Metanephros (tissue), 2 donors: ENCODE measurements at places on chromosomes 11 and 22. TPM values are rescaled to one million over a fixed set of nuclear protein-coding genes. Genes with fewer than 3 reads are reported as not detected.

LYVE1 gene
- total RNA-seq = 43.6 TPM

CCDC89 gene
- total RNA-seq = 3.7 TPM

SAA1 gene
- not detected for total RNA-seq

VPS11 gene
- total RNA-seq = 40.3 TPM

TP53I11 gene
- total RNA-seq = 51.6 TPM

RPS13 gene
- total RNA-seq = 867 TPM

BRSK2 gene
- total RNA-seq = 0.47 TPM

CDC42BPG gene
- total RNA-seq = 8.7 TPM

OR8B2 gene
- not detected for total RNA-seq

MTMR2 gene
- 34.9 TPM for total RNA-seq

GAL3ST1 gene
- 27.3 TPM for total RNA-seq

CARNS1 gene
- total RNA-seq = 8.8 TPM

MYBPC3 gene
- total RNA-seq = 0.23 TPM

RFPL3 gene
- not detected for total RNA-seq

MRGPRX4 gene
- not detected for total RNA-seq

MSANTD2 gene
- total RNA-seq = 23.7 TPM
